Naive B cell (primary cell): ENCODE measurements at places on chromosomes 1 and 21.
A peak's percentile ranks its signal among the peaks of the same experiment; 100 is the strongest.

DNA sequence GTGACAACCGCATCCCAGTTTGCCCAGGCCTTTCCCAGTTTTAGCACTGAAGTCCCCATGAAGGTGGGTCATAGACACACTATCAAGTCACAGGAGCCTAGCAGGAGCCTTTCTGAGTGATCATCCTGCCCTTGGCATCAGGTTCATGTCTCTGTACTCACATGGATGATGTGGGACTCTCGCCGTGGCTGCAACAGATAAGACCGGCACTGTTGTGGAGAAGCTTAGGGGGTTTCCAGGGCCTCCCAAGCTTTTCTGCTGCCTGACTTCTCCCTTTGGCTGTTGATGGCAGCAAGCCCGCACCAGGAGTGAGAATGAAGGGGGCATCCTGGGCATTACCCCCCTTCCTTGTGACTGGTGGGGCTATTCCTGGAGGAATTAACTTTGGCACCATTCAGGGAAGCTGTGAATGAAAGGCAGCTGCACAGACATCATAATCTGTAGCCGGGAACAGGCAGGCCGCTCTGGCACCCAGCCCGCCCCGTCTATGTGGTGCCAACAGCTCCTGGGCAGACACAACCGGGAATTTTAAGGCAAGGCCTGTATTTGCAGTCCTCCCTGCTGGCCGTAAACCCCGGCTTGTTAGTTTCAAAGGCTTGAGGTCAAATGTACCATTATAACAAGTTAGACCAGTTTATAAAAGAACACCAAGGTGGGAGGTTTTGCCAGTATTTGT is 148.6 kb downstream of the HUNK start:
- no peaks in the 10 kb centered on the region for H3K27me3 ChIP-seq
- peaks cover 3% of the 10 kb centered on the region for H3K4me1 ChIP-seq
- H3K36me3 ChIP-seq = no peaks in the 10 kb centered on the region
- H3K27ac ChIP-seq = no peak overlapping the region

DNA sequence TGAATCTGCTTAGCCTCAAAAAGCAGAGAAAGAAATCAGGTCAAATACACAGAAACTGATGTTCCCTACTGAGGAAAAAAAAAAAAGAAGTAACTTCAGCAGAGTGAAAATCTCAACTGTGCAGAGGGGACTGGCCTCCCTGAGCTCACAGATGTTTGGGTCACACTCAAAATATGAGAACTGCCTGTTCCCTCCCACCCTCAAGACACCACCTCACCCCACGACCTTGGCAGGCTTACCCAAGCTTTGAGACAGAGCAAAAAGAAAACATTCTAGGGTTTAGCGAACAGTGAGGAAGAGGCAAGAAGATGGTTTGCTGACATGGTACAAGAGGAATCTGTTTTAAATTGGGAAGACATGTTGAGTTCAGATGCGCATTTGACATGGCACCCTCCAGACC is 48.8 kb downstream of the NID1 start:
- peaks cover 14% of the 10 kb centered on the region for H3K27me3 ChIP-seq
- H3K4me3 ChIP-seq = no peak overlapping the region
- no peaks in the 10 kb centered on the region for H3K4me1 ChIP-seq
- no peak overlapping the region for H3K27ac ChIP-seq

DNA sequence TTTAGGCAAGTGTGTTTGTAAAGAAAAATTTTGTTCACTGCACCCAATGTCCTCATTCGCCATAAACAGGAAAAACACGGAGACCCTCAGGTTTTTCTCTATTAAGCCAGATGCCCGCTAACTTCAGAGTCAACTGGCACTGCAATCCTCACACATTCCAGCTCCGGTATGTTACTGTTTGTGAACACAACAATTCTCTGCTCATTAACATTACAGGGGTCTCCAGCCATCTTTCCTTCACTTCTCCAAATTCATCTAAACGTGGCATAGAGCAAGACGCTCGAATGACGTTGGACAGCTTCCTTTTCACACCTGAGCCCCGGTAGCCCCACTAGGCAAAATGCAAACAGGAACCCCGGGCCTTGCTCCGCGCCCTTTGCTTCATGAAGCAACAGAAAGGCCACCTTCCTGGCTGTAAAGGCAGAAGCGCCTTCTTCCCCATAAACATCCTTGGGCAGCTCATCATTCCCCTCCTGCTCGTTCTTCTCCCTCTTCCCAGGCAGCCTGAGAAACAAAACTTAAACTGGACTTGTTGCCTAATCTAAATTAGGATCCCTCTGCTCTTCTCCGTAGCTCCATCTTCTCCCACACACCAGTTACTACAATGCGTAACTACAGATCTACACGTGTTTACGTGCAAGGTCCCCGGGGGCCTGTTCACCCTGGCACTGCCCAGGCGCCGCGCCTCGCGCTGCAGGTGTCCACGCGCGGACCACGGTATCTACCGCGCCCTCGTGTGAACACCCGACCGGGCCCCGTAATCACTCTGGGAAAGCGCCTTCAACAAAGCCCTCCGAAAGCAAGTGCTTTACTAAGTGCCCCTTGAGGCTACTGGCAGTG is 1.2 kb downstream of the LBR start:
- H3K36me3 ChIP-seq = peaks cover 7% of the 10 kb centered on the region
- peak overlapping the region; percentile 73 for H3K27ac ChIP-seq
- peak overlapping the region; percentile 99 for H3K4me3 ChIP-seq

DNA sequence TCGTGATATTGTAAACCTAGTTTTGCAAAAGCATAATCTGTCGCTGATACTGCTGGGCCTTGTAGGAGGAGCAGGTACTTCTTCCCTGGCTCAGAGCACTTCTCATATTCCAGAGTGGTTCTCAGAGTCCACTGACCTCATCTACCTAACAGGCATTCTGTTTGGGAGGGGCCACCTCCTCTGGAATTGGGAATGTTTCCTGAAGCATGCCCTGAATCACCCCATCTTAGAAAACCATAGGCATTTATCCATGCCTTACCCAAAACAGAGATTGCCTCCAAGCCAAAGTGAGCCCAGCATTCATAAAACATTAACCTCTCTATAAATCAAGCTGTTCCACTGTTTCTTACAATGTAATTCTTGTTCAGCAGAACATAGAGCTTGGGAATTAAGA is 35.1 kb downstream of the SLC44A3 start:
- no peak overlapping the region for H3K4me3 ChIP-seq
- no peak for DNase-seq
- H3K27me3 ChIP-seq = peaks cover 11% of the 10 kb centered on the region
- H3K4me1 ChIP-seq = no peaks in the 10 kb centered on the region
- no peak overlapping the region for H3K27ac ChIP-seq

DNA sequence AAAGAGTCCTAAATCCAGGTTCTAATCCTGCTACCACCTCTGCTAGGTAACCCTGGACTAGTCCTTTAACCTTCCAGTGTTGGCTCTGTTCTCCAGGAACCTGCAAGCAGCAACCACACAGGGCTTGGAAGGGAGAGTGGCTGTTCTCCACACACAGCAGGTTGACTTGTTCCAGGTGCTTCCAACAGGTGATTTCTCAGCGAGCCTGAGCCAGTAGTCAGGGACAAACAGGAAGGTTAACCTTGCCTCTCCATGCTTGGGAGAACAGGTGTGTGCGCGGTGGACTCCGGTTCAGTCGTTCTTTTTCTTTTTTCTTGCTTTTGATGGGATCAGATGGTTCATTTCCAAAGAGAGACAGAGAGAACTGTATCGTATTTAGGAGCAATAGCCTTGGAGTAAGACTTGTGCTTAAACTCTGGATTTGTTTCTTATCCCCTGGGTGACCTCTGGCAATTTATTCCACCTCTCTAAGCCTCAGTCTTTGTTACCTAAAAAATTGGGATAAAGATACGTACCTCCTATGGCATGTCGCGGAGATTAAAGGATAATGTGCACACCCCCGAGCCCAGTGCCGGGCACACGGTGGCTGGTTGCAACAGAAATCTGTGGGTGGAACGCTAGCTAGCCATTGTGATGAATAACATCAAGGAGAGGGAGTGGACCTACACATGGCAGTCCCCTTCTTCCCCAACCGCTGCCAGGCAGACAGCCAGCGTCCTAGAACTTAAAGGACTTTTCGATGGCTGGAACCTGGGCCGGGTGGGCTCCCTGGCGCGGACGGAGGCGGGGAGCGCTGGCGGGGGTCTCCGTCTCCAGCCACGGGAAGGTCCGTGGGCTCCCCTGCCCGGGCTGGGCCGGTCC is 583 bp upstream of the CACHD1 start:
- peaks cover 57% of the 10 kb centered on the region for H3K27me3 ChIP-seq
- peak overlapping the region; percentile 90 for H3K4me3 ChIP-seq
- peaks cover 17% of the 10 kb centered on the region for H3K4me1 ChIP-seq
- H3K36me3 ChIP-seq = no peaks in the 10 kb centered on the region
- no peak overlapping the region for H3K27ac ChIP-seq

DNA sequence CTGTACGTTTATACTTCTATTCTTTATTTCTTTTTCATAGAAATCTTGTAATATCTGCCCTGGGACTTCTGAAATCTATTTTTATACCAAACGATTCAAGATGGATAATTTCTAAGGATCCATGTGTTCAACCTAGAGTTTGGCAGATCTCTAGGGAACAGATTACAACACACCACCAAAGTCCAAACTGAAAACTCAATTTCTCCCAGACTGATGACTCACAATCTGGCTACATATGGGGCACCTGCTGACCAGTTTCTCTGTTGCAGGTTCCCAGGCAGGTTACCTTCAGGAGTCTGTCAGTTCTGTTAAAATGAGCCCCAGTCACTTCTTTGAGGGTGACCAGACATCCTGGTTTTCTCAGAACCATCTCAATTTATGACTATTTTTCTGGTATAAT is 439.4 kb downstream of the GPATCH2 start:
- H3K36me3 ChIP-seq = no peaks in the 10 kb centered on the region
- DNase-seq = no peak
- no peak overlapping the region for H3K4me3 ChIP-seq
- H3K27me3 ChIP-seq = no peaks in the 10 kb centered on the region
- H3K27ac ChIP-seq = no peak overlapping the region
- H3K4me1 ChIP-seq = no peaks in the 10 kb centered on the region

- no peaks in the 10 kb centered on the region for H3K27me3 ChIP-seq
- H3K4me1 ChIP-seq = peaks cover 34% of the 10 kb centered on the region
- peaks cover 45% of the 10 kb centered on the region for H3K36me3 ChIP-seq
- no peak overlapping the region for H3K27ac ChIP-seq
These were observed 260.1 kb downstream of the VAV3 start for GRCh38 chr1:107704911-107705310.

DNA sequence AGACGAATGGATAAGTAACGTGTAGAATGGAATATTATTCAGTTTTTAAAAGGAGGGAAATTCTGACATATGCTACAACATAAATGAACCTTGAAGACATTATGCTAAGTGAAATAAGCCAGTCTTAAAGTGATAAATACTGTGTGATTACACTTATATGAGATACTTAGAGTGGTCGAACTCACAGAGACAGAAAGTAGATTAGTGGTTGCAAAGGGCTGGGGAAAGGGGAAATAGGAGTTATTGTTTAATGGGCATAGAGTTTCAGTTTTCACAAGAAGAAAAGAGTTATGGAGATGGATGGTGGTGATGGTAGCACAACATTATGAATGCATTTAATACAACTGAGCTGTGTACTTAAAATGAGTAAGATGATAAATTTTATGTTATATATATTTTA is 14.7 kb upstream of the AHCYL1 start:
- H3K4me1 ChIP-seq = no peaks in the 10 kb centered on the region
- no peak for DNase-seq
- no peaks in the 10 kb centered on the region for H3K36me3 ChIP-seq
- H3K4me3 ChIP-seq = no peak overlapping the region

- peak overlapping the region; percentile 93 for H3K4me3 ChIP-seq
- peak; percentile 11 for DNase-seq
- H3K27me3 ChIP-seq = peaks cover 6% of the 10 kb centered on the region
- H3K36me3 ChIP-seq = no peaks in the 10 kb centered on the region
These were observed 36.2 kb downstream of the CACHD1 start for GRCh38 chr1:64505944-64506655.

DNA sequence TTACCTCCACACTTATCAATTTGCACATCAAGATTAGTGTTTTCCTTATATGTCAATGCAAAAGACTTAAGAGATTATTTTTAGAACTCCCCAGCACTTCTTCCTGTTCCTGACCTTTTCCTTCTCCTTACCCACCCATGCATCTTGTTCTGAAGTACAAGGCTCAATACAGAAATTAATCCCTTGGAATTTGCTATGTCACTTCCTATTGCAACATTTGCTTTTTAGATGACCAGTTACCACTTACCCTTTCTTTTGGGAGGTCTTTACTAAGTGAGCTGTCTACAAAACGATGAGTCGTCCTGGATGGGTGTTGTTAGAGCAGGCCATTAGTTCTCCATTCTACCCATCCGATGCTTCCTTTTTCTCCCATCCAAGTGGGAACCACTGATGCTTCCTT is 221.2 kb downstream of the FMN2 start:
- no peaks in the 10 kb centered on the region for H3K36me3 ChIP-seq
- no peak for DNase-seq
- no peak overlapping the region for H3K4me3 ChIP-seq
- H3K27me3 ChIP-seq = no peaks in the 10 kb centered on the region

GRCh38 chr1:245807306-245807705 is 652.5 kb downstream of the KIF26B start:
- H3K36me3 ChIP-seq = no peaks in the 10 kb centered on the region
- DNase-seq = peak; percentile 14
- peaks cover 39% of the 10 kb centered on the region for H3K4me1 ChIP-seq
- H3K27ac ChIP-seq = peak overlapping the region; percentile 98
- no peaks in the 10 kb centered on the region for H3K27me3 ChIP-seq
